ENCODE measurements at places on chromosomes 7 and 10.
A peak's percentile ranks its signal among the peaks of the same experiment; 100 is the strongest.

DNA sequence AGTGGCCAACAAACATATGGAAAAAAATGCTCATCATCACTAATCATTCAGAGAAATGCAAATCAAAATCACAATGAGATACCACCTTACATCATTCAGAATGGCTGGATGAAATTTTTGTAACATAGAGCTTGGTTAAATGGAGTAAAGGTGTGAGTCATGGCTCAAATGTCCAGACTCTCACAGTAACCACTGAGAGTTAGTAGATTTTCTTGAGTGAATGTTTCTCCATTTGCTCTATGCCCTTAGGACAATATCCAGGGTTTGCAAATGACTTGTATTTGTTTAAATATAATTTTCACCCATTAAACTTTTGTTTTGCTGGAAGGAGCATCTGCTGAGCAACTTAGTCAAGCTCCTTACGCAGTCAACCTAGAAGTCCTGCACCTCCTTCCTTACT is 967.2 kb downstream of the XPNPEP1 start:
- no peak for DNase-seq

- no peak for DNase-seq
These were observed 56.8 kb upstream of the LANCL2 start for GRCh38 chr7:55308186-55308929.

DNA sequence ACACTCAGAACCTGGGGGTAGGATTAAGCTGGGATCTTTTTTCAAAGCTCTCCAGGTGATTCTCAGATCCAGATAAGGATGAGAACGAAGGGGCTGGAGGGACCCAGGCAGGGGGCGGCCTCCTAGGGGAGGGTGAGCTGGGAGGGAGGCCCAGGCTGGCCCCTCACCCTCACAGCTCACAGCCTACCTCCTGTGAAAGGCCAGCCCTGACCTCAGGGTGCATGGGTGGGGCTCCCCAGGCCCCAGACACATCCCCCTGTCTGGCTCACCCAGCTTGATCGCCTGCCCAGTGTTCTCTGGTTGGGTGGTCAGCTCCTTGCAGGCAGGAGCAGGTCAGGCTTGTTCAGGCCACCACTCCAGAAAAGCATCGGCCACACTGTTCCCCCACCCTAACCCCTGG is 24.3 kb downstream of the CTBP2 start:
- DNase-seq, result no peak

GRCh38 chr10:50415292-50415691 is 164.0 kb upstream of the ASAH2 start:
- no peak for DNase-seq

DNA sequence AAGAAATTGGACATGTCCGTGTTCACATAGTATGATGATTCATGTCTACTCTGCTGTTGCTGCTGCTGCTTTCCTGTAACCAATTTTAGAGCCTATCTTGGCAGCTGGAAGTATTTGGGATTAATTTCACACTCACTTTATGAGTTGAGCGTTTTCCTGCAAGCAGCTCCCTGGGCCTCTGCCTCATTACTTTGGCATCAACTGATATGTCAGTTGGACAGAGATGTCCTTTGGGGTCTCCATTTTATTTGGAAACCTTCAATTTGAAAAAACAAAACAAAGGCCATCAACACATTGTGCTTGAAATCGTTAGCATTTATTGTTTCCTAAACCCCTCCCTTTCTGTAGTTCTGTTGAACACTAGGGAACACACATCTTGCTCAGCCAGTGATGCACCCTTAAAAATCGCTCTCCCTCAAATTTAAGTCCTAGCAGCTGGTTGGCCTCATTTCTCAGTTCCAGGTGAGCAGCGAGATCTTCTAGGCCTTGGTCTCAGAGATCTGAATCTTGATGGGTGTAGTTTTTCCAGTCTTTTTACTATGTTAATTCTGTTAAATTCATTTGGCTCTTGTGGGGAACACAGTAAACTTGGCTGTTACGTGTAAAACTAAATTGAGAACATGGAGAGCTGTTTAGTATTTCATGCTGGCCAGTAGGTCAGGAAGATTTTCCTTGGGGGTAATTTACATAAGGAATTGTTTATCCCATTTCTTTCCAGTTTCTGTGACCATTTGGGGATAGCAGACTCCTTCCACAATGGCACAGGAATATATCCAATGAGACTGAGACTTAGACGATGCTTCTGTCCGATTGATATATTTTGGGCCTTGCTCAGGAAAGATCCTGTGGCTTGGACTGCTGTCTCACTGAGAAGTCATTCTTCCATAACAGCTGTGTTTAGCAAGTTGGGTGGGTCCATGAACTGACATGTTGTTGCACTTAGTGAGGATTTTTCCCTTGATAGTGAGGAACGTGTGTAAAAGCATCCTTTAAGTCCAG is 371.6 kb downstream of the BBS9 start:
- DNase-seq, result no peak

GRCh38 chr7:19009241-19009935 is 108.0 kb downstream of the TWIST1 start:
- no peak for DNase-seq

GRCh38 chr10:110861930-110862649 is 9.6 kb upstream of the PDCD4 start:
- no peak for DNase-seq

DNA sequence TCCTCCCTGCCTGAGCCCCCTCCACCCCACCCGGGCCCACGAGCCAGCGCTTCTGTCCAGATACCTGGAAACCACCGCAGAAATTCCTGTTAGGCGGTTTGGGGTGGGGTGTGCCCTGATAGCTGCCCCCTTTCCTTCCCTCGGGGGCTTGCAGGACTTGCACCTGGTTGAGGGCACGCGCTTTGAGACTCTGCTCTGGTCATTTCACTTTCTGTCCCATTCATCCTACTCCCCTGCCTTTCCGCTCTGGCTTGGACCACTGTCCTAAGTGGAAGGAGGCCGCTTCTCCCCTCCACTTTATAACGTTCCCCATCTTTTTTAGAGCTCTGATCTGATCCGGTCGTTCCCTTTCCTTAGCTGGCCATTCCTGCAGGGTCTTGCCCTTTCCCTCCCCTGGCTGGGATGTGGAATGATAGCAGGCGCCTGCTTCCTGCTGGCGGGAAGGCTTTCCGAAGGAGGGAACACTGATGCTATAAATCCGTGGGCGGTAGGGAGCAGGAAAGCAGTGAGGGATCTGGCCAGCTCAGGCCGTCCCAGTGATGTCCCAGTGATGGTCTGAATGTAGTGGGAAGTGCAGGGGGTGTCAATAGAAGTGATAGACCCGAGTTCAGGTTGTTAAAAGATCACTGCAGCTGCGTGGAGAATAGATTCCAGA is 852 bp upstream of the PRKAR1B start:
- DNase-seq, result no peak

GRCh38 chr7:20200361-20200760 is 16.8 kb downstream of the MACC1 start:
- no peak for DNase-seq

DNA sequence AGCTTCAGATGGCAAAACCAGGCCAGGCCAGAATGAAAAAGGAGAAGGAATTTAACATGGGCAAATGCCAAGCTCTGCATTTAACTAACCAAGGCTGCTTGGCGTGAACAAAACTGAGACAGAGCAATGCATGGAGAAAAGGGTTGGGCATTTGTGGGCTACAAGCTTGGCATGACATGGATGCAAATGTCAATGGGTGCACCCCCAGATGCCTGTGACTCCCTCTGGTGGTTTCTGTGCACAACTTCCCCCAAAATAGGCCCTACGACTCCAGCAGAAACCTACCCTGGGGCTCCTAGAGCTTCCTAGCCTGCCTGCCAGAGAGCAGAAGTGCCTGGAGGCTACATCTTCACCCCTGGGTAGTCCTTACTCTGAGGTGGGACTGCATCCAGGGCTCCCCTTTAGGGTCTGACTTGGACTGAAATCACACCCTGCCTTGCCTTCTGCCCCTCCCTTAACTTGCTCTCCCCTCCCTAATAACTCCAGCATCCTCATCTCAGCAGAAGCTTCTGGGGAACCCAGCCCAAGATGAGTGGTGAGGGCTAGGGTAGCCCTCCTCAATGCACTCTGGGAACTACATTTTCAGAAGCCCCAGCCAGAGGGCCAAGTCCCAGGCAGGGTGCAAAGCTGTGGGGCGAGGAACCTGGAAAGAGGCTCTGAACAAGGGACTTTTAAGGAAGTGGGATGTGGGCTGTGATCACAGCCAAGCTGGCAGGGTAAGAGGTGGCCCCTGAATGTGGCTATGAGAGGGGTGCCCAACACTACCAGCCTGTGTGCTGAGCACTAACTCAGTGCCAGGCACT is 11.3 kb downstream of the GPRIN2 start:
- DNase-seq, result peak; percentile 0

DNA sequence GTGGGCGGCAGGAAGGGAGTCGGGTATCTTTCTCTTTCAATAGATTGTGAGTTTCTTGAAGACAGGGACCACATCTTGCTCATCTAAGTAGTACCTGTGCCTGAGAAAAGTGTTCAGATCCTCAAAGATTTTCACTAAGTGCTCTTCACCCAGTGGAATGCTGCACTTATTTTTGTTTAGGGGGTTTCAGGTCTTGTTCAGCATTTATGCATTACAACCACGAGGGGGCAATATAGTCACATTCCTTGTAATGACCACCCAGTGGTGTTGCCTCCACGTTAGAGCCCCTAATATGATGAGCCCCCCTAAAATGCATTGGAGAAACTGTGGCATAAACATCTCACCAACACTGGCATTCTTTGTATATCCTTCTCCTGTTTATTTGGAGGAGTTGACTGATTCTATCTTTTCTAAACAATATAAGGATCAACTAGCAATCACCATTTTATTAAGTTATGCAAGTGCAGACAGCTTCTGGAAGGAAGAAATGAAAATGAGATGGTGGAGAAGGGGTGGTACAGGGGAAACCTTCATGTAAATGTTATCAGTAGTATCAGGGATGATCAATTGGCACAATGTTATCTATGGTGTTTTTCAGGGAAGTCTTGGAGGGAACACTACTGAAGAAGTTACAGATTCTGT is 3.1 kb upstream of the PAPSS2 start:
- DNase-seq, result no peak

DNA sequence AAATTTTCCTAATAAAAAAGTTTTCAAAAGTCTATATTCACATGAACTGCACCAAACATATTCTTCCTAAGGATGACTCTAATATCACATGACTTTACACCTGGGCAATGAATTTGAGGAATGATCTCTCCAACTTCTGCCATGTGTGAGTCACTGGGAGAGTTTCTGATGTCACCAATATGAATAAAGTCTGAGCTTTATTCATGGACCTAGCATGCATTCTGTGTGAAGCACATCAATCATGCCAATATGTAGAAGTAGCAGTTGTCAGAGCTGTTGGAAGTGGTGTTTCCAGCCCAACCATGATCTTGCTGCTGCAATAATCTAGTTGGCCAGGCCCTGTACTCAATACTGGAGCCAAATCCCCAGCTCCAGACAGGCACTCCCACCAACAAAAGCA is 91.7 kb upstream of the IFRD1 start:
- DNase-seq, result no peak

GRCh38 chr10:11515596-11516430 is 95.6 kb downstream of the USP6NL start:
- DNase-seq, result peak; percentile 4

DNA sequence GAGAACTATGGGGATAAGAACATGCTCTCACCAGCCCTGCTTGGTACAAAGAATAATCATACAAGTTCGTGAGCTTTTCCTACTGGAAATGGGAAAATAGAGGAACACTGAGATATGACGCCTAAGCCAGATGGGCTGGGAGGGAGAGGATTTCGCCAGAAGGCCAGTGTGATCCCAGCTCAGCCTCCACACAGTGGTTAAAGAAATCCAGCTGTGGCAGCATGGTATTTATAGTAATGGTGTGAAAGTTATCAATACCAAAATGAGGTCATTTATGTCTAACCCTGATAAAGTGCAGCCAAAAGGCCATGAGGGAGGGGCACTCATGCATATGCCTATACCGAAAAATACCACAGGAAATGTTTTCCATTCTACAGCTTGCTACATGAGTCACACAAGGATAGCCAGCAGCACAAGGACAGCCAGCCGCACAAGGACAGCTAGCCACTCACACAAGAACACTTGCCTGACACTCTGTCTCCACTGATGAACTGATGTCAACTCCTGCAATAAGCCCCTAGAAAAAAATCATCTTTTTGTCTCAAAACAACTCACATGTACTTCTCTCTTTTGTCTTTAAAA is 49.4 kb downstream of the FRMPD2 start:
- DNase-seq, result no peak

DNA sequence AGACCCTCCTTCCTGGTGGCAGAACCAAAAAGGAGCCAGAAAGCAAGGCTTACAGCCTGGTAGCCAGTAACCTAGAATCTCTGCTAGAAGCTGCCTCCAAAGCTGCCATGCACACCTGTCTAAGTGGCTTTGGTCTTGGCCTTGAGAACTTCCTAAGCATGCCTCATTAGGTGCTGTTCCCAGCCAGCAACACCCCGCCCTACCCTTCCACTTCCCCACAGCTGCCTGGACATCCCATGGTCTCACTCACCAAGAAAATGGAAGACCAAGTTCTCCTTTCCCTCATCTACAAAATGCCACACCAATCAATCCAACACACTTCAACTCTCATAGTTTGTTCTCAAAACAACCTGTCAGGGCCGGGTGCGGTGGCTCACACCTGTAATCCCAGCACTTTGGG is 4.2 kb downstream of the PSAP start:
- no peak for DNase-seq

DNA sequence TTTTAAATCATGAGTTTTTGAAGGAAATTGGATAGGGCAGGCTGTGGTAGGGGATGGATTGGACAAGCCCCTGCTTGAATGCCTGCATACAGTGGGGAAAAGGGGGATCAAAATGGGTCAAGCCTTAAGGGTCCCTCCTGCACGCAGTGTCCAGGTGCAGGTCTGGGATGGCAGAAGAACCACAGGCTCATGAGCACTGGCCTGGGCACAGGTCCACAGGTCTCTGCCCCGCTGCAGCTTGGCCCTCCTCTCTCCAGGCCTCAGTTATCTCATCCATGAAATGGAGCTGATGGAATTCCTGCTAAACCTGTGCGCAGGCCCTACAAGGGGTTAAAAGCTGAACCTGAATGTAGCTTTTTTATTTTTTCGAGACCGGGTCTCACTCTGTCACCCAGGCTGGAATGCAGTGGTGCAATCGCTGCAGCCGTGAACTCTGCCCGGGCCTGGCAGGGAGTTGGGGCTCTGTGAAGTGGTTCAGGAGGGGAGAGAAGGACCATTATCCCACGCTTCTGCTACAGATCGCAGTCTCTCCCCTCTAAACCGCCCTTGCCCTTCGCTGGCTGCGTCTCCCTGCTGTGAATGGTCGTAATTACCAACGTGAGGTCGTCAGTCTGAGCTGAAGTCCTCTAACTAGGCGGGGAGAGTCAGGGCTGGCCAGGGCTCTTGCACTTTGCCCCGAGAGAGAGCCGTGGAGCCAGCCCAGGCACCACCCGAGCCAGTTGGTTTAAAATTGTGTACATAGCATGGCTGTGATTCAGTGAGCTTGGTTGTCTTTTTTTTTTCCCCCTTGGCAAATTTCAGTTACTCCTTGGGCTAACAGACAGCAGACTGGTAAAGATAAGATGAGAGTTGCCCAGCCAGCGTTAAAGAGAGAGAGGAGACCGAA is 77.5 kb upstream of the GTF2I start:
- DNase-seq, result no peak

GRCh38 chr7:159013825-159014289 is 130.8 kb downstream of the VIPR2 start:
- DNase-seq, result no peak

- DNase-seq, result no peak
These were observed 1.2 kb downstream of the BRAF start for GRCh38 chr7:140923358-140924006.
